Cardiac fibroblast (primary cell): ENCODE measurements at places on chromosomes 12 and 14.

GRCh38 chr12:54036620-54037359 lies 3.9 kb downstream of the HOXC5 start:
- no peak for DNase-seq

GRCh38 chr12:50387972-50388478 lies 8.4 kb downstream of the FAM186A start:
- DNase-seq: no peak

DNA sequence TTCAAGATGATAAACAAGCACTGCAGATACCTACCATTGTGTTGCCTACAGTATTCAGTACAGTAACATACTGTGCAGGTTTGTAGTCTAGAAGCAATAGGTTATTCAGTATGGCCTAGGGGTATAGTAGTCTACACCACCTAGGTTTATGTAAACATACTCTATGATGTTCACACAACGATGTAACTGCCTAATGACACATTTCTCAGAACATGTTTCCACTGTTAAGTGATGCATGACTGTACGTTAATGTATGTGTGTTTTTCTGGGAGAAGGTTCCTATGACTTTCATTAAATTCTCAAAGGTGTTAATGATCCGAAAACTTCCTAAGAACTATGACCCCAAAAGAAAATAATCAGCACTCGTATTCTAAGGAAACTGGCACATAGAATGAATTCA lies 20.9 kb upstream of the CALM1 start:
- DNase-seq: no peak

DNA sequence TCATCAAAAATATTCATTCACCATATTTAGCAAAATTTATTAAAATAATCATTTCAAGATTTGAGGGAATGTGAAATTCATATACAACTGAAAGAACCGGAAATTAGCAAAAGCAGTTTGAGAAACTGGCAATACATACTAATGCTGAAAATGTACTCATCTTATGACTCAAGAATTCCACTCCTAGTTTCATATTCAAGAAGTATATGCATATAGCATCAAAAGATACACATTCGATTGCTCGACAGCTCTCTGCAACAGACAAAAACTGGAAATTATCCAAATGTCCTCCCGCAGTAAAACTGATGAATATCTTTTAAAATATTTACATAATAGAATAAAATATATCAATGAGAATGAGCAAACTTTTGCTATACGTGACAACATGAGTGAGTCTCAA lies 189.2 kb upstream of the MGAT4C start:
- DNase-seq: no peak

- no peak for DNase-seq
Observed at GRCh38 chr12:11754256-11754655, 104.8 kb downstream of the ETV6 start.

DNA sequence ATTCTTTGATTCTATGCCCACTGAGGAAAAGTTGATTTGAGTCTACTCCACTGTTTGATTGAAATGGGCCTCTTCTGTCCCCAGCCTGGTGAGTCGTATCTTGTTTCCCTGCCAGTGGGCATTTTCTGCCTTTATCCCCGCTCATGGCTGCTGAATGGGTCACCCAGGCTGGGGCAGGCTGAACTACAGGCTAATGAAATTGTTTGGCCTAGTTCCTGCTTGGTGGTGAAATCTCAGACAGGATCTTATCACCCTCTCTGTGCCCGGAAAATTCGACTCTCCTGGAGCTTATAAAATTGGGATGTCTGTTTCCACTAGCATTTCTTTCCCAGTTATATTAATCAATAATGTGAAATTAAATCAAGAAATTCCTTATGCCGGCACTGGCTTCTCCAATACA lies 65.0 kb downstream of the CHST11 start:
- peak; percentile 47 for DNase-seq

GRCh38 chr12:94589591-94590001 lies 60.8 kb downstream of the TMCC3 start:
- no peak for DNase-seq

DNA sequence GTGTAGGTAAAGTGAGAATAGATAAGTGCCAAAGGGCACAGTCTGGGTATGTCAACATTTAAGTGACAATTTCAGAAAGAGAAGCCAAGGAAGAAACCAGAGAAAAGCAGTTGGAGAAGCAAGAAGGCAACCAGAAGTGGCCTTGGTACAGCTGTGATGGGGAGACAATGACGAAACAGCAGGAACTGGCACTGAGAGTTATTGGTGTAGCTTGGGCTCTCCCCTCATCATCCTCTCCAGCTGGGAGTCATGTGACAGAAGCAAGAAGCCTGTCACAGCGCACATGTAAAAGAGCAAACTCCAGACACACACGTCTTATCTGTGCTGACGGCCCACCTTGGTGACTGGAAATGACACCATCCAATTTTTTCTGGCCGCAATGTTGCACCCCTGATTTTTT lies 203.3 kb upstream of the NUDT4 start:
- DNase-seq: no peak

GRCh38 chr14:53306267-53306721 lies 153.2 kb upstream of the DDHD1 start:
- peak; percentile 77 for DNase-seq

GRCh38 chr12:55607821-55608594 lies 28.7 kb upstream of the OR10P1 start:
- no peak for DNase-seq

DNA sequence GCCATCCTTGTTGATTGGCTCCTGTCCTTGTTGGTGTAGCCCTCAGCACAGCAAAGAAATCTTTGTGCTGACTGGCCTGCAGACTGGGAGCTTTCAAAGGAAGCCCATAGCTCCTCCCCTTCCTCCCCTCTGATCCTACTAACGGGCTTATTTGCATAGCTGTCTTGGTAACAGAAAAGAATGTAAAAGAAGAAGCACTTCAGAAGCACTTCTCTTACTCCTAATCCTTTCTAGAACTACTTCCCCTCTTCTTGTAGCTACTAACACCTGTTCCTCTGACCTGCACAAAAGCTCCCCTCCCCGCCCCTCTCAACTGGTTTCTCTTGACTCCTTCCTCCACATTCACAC lies 14.3 kb upstream of the RIC8B start:
- no peak for DNase-seq

DNA sequence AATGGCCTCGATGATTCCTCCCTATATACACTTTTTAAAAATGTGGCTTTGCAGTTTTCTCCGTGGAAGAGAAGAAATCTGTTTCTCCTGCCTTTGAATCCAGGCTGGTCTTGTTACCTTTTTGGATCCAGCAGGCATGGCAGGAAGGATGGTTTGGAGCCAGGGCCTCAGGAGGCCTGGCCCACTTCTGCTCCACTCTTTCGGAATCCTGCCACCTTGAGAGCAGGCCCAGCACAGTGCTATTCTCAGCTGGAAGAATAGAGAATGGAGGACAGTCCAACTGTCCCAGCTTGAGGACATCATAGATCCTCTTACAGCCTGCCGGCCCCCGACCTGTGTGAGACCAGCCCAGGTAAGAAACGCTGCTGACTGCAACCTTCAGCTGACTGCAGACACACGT lies 421.5 kb downstream of the FUT8 start:
- DNase-seq: no peak

DNA sequence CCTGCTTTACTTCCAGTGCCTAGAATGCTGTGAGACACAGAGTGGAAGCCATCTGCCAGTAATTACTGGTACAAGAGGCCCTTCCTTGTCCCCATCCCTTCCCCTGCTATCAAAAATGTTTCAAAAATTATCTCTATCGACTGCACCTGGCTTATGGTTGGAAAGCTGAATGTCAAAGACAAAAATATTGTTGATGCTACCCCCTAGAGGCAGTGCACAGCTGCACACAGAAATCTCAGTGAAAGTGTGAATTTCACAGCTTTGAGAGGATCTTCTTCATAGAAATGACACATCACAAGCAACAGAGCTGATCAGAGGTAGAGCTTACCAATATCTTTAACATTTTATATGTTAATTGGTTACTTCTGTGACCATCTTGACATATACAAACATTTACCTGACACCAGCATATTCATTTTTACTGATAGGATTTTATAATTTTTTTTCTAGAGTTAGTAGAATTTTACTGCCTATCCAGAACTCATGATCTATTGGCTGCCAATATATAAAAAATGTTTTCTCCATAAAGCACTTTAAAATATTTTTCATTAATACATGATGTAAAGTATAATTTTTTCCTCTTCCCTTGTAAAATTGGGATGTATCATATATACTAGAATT lies 138.0 kb downstream of the AACS start:
- peak; percentile 26 for DNase-seq

DNA sequence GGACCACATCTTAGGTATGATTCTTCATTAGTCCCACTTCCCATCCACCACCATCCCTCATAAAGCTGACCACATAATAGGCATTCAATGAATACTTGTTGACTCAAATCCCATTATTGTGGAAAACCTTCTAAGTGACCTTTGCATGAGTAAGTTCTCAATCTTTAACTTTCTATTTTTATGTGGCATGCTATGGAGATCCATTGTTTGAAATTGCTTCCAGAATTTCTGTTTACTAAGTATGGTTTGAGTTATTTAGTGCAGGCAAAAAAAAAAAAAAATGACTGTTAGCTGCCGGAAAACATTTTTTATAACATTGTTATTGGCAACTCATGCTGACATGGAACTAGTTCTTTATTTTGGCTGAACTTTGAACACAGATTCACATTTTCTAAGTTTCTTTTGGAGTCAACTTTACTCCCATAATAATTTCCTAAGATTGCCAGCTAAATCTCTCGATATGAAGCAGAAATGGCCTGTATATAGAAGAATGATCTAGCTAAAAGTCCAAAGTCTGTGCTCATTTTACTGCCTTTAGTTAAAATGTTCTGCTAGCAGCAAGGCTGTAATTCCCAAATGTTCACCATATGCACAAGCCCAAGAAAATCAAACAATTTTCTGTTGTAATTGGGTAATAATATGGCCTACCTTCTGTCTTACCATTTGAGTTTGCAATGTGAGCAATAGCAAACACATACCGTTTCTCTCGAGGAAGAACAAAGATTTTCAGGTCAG lies 77.9 kb downstream of the PTGER2 start:
- DNase-seq: peak; percentile 32

DNA sequence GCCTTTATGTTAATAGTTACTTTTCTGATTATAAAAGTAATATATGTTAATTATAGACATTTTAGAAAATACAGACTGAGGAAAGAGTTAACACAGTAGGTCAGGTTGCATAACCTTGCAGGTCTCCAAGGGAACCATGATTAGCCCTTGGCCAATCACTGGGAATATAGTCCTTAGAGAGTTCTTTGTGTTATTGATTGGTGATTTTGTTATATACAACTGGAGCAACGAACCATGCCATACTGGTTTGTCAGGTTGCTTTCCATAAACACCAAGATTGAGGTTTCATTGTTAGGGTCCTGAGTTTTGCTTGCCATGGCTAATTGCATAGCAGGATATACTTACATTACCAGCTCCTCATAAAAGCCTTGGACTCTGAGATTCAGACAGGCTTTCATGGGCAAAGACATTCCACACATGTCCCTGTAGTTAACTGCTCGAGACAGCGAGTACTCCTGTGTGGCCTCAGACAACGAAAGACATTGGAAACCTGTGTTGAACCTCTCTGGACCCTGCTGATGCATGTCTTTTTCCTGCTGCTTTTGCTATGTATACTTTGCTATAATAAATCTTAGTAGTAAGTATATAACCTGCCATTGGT lies 33.7 kb downstream of the MAPK1IP1L start:
- no peak for DNase-seq

GRCh38 chr12:11651785-11652184 lies 2.3 kb downstream of the ETV6 start:
- DNase-seq: peak; percentile 38

GRCh38 chr12:59580050-59580449 lies 15.8 kb upstream of the SLC16A7 start:
- DNase-seq: no peak

DNA sequence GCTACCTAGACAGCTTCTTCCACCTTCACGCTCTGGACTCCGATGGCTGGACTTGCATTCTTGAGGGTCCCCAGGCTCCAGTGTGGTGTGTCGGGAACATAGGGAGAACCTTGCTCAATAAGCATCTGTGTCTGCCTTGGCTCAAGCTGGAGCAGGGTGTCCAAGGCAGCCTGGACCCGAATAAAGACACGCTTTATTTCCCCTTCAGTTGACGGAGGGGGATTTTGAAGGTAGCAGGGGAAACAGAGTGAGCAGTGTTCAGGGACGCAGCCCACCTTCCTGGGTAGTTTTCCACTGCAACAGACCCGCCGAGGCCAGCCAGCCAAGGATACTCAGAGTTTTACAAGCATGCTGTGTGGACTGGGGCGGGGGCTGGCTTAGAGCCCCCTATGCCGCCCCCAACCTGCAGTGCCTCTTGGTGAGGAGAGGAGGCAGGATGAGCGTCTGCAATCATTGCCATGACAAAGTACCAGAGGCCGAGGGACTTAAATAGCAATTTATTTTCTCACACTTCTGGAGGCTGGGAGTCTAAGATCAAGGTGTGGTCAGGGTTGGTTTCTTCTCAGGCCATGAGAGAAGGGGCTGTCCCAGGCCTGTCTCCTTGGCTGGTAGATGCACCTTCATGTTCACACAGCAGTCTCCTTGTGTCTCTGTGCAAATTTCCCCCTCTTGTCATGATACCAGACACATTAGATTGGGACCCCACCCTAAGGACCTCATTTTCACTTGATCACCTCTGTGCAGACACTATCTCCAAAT lies 201.2 kb downstream of the CHST11 start:
- no peak for DNase-seq

DNA sequence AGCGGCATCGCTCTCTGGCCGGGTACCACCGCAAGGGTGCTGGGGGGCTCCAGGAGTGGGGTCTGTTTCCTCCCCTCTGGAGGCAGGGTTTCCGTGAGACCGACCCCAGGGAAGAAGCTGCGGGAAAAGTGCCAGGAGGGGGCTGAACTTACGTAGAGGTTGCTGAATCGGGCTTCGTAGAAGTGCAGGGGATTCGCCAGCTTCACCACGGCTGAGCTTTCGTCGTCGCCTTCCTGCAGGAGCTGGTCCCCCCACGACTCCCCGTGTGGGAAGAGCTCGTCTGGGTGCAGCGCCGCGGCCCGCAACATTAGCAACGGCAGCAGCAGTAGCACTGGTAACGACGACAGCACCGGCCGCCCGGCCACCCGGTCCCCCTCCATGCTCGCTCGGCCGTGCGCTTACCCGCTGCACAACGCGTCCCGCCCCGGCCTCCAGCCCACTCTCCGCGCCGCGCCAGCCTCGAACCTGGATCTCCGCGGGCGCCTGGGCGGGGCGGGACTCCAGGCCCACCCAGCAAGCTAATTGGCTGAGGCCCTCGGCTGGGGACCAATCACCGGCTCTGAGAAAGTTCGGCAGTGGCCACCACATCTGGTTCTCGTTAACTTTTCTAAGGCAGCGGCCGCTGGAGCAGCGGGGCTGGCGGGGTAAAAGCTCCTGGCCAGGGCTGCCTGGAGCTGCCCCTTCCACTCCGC lies at the start of gene NID2:
TSS of gene NID2 (minus strand) at position 445 of the 692 bp plus-strand sequence. CDS start at position 380, 65 bp downstream.
- DNase-seq: peak; percentile 97

- peak; percentile 57 for DNase-seq
Observed at GRCh38 chr12:80643961-80644360, 63.5 kb upstream of the MYF6 start.
